ENCODE measurements at places on chromosomes 4 and X.

DNA sequence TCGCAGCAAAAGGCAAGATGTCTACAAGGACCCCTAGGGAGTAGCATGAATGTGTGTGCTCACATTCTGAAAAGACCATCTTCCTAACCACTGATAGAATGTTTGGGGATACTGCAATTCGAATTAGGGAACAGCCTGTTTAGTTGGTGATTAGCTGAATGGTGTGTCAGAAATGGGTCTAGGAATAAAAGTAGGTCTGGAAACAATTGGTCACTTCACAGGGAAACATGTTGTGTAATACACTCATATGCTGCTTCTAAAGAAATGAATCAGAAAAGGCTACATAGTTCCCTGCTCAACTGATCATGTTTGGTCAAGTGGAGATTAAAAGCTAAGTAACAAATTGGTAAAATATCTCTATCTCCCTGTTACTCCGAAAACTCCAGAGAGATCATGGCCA lies 2362.4 kb upstream of the TENM3 start:
- DNase-seq = no peak

DNA sequence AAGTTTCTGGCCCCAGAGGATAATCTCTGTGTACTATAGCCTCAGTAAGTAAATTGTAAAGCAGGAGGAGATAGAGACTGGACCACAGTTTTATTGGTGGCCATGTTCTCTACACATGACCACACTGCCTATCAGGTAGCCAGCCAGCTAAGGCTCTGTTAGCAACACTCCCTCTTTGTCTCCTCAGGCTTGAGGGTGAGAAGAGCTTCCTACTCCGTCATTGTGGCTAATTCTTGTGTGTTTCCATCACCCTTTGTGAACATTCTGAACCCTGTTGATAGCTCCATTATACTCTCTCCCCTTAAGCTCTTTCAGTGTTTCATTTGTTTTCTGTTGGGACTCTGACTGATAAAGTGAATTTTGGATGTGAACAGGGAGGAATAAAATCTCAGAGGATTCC lies 233.4 kb downstream of the CFAP299 start:
- no peak for DNase-seq

DNA sequence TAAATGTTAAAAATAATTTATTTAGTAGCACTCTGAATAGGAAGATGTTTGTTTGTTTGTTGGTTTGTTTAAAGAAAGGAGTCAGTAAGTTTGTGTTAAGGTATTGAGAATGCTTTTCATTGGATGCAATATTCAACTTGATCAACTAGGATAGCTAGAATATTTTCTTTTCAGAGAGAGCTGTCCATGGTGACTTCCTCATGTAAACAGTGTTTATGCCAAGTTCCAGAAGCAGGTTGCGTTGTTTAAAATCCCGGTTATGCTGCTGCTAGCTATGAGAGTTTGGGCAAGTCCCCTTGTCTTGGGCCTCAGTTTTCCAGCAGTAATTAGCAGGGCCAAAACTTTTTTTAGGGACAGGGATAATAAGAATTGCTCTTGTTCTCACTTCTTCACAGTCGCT lies 876.2 kb upstream of the HS3ST1 start:
- no peak for DNase-seq

GRCh38 chrX:14411326-14411725 lies 118.0 kb upstream of the GLRA2 start:
- no peak for DNase-seq

DNA sequence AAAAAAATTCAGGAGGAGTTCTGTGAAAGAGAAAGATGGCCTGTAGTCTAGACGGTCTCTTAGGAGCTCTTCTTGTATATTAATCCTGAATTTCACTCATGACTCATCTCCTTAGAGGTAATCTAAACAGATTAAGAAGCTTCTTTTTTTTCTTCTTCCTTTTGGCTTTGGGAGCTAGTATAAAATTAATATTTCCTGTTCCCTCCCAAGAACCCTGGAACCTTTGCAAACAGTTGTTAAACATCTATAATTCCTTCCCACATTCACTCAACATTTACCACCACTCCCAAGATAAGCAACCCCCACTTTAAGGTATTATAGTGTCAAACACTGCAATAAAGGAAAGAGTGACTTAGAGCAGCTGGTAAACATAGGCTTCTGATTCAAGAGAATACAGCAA lies 146.4 kb upstream of the EDNRA start:
- no peak for DNase-seq

DNA sequence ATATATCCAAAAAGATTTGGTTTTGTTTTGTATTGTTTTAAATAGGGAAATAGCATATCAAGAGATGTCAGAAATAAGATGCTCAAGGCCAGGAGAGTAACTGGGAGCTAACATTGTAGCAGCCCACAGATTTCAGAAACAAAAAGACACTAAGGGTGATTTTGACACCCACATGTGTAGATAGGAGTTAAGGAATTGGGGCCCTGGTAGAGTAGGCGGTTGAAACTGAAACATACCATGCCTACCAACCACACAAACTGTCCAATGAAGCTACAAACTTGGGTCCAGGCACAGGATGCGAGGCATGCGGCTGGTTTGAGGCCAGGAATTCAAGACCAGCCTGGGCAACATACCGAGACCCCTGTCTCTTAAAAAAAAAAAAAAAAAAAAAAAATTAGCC lies 6.3 kb upstream of the HSPA4L start:
- DNase-seq = no peak

Data from left renal cortex interstitium (tissue), 4 donors.